CD4-positive, alpha-beta T cell treated with Interleukin-4 for 4 hours (primary cell): ENCODE measurements at places on chromosomes 2 and 18.

GRCh38 chr2:143575340-143575739, 446.1 kb downstream of the ARHGAP15 start:
- no peak for DNase-seq

DNA sequence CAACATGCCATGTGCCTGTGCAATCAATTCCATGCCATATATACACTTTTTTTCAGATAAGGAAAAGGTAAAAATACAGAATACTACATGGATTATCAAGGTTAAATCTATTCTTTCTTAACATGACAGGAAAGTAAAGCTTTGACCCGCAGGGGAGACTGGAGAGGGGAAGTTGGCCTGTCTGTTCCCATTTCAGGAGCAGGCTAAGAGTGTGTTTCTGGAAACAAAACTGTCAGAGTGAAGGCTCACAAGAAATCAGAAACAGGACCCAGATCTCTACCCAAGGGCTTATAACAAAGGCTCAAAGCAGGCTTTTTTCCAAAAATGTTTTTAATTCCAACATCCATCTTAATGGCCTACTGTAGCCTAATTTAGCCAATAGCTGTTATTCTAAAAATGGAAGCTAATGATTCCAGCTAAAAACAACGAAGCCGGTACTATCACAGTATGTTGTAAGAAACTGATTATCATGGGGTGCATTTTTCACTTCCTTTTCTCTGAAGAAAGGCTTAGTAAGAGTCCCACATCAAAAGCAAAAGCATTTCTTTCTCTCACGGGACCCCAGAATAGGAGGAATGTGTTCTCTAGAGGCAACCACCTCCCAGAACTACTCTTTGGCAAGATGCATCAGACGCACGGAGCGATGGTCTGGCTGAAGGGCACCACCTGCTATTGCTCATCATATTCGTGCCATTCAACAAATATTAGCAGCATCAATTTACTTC, 41.4 kb downstream of the FECH start:
- no peak for DNase-seq

GRCh38 chr2:238420878-238421694, 5.6 kb upstream of the ASB1 start:
- no peak for DNase-seq

GRCh38 chr2:221911890-221912289, 339.8 kb upstream of the EPHA4 start:
- DNase-seq, result no peak

GRCh38 chr2:3870222-3870621, 166.8 kb downstream of the DCDC2C start:
- DNase-seq, result no peak

- DNase-seq, result no peak
Measured at GRCh38 chr18:75249175-75249518, 38.5 kb downstream of the TSHZ1 start.

DNA sequence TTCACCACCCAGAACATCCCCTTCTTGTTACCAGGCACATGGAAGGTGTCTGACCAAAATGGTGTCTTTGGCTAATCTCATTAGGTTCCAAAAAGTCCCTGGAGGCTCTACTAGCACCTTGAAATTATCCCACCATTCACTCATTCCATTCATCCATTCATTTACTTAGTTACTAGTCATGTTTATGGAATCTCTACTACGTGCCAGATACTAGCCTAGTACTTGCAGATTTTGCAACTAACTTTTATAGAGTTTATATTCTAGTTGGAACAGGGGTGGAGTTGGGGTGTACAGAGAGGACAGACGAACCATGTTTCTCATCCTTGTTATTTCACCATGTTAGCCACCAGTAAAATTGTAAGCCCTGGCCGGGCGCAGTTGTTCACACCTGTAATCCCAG, 4.0 kb upstream of the NOP58 start:
- no peak for DNase-seq

GRCh38 chr2:69514406-69514805, 77.2 kb upstream of the NFU1 start:
- no peak for DNase-seq

GRCh38 chr2:58057707-58058530, 11.3 kb downstream of the VRK2 start:
- no peak for DNase-seq

DNA sequence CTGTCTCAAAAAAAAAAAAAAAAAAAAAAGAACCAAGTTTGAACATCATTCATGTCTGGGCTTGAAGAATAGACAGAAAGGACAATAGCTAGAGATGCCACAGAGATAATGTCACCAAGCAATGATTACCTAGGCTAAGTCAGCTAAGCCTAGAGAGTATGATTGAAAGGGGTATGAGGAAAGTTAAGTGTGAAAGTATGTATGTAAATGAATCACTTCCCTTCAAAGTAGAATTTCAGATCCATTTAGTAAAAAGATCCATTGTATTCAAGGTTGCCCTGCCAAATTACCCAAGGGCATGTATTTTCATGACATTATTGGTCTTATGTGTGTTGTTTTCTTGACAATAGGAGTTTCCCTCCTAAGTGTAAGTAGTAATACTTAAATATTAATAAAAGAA, 34.1 kb upstream of the SLC39A10 start:
- no peak for DNase-seq

- DNase-seq, result no peak
Measured at GRCh38 chr2:225004597-225004996, 37.7 kb downstream of the DOCK10 start.

- DNase-seq, result no peak
Measured at GRCh38 chr2:225009768-225010167, 32.5 kb downstream of the DOCK10 start.

GRCh38 chr2:53670331-53670730, 97.3 kb upstream of the CHAC2 start:
- no peak for DNase-seq

GRCh38 chr18:22503803-22504202, 86.1 kb upstream of the CTAGE1 start:
- no peak for DNase-seq

DNA sequence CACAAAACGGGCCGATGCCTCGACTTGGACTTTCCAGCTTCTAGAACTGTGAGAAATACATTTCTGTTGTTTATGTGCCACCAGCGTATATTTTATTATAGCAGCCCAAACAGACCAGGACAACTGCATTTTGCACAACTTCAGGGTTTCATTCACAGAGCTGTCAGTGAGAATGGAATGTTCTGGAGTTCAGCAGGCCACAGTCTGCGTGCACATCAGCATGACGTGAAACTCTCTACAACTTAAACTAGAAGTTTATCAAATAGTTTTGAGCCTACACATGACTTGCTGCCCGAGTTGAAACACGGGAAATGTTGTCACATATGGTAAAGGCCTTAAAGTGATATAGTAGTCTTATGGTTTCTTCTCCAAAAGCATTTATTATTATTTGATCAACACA, 3.9 kb upstream of the TRIB2 start:
- DNase-seq, result no peak

DNA sequence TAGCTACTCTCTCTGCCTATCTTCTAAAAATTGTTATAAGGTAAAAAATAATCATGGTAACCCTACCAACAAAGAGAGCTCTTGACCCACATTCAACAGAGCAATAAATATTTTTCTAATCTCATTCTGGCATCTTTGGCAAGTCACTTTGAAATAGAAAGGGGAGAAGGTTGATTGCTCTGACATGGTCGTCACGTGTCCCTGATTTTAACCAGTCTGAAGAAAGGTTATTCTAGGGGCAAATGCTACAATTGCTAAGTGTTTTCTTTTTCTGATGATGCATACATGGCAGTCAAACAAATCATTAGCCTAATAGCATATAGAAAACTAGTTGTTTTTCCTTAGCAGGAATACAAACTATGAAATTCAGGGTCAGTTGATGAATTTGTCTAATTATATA, 153.3 kb upstream of the MAP3K20 start:
- DNase-seq, result no peak

DNA sequence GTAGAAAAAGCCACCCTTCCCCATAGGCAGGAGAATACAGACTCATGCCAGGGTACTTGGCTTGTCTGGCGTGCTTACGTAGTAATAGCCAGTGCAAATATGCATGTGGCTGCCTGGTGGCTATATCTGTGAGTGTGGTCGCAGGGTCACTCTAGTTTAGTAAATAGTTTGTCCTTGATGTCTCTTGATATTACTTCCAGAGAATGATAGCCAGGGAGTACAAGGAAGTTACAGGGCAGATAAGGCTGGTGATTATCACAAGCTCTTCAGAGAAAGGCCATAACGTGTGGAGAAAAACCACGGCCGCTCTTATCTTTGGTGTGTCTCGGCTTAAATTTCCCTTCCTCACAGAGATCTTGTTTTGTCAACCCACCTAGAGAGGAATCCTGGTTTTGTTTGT, 54.3 kb upstream of the SLC39A10 start:
- DNase-seq, result no peak

DNA sequence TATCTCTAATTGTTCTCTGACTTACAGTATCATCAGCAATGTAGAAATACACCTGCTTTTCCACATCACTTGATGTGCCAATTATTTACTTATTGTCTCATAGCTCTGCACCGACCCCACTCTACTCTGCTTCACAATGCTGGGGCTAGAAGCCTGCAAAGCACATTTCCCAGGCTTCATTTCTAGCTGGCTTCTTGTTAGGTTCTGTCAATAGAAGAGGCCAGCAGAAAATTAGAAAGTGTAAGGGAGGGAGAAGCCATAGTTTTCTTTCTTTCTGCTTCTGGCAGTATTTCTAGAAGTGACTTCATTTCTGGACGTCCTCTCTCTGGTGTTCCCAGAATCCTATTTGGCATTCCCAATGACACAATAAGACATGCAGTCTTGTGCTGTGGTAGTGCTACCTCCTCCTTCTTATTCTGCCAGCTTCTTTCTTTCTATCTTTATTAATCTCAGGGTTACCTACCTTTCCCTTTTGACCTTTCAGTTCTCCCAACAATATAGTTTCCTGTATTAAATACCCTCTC, 12.5 kb upstream of the TANC1 start:
- DNase-seq, result no peak

DNA sequence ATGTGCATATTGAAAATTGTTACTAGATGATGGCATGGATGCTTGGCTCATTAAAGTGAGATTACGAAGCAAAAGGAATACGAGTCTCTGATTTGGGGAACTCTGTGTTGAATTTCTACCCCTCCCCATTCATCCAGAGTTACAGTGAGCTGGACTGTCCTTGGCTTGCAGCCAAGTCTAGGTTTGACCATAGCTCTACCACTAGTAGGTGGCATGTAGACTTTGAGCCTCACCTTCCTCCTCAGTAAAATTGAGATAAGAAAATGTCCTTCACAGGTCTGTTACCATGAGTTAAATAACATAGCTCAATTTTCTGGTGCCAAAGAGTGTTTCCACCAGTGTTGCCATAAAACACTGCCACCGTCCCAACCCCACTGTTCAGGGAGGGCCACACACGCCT, 727.6 kb upstream of the ID2 start:
- no peak for DNase-seq

- peak; percentile 70 for DNase-seq
Measured at GRCh38 chr18:2981212-2981728, 31.7 kb downstream of the LPIN2 start.

DNA sequence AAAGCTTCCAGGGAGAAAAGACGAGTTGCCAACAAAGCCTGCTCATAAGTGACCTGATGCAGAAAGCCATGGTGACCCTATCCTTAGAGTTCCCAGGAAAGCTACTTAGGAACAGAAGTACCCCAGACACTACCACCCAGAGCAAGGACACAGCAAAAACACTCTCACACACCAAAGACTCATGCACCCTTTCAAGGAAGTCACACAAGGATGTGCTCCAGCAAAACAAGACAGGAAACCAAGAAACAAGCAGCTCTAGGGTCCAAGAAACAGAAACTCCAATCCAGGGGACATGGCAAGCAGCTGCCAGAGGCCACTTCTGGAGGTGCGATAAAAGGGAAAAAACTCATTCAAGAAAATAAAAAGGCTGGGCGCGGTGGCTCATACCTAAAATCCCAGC, 5.7 kb downstream of the KIF1A start:
- DNase-seq, result no peak

DNA sequence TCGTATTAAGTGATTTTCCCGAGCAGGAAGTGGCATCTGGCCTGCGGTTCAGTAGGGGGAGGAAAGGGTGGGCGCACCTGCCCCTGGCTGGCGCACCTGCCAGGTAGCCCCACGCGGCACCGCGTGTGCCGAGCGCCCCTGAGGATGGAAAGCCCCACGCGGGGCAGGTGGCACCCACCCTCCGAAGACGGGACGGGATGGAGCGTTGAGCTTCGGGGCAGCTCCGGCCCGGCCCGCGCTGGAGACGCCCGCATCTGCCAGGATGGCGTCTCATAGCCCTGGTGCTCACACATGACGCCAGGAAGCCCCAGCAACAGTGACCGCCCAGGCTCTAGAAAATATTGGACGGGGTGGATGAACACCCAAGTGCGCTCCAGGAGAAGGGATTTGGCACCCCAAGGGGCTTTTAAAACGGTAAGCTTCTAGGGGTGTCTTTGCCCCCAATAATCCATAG, 2.5 kb upstream of the NFATC1 start:
- no peak for DNase-seq

DNA sequence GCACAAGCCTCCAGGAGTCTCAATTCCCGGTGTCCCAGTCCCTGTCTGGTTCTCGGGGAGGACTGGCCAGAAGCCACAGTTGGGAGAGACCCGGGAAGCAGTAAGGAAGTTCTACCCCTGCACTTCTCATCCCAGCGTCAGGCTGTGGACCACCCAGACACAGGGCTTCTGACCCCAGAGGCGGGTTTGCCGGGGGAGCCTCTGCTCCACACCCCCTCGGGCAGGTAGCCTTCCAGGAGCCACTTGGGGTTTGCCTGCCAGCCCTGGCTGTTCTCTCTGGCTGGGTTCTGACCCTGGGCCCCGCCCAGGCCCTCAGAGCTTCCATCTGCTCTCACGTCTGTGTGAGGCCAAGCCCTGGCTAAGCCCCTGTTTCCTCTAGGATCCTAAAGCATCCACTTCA, 94.4 kb upstream of the GPC1 start:
- DNase-seq, result no peak

- DNase-seq, result no peak
Measured at GRCh38 chr2:217978536-217979150, 24.2 kb downstream of the TNS1 start.

DNA sequence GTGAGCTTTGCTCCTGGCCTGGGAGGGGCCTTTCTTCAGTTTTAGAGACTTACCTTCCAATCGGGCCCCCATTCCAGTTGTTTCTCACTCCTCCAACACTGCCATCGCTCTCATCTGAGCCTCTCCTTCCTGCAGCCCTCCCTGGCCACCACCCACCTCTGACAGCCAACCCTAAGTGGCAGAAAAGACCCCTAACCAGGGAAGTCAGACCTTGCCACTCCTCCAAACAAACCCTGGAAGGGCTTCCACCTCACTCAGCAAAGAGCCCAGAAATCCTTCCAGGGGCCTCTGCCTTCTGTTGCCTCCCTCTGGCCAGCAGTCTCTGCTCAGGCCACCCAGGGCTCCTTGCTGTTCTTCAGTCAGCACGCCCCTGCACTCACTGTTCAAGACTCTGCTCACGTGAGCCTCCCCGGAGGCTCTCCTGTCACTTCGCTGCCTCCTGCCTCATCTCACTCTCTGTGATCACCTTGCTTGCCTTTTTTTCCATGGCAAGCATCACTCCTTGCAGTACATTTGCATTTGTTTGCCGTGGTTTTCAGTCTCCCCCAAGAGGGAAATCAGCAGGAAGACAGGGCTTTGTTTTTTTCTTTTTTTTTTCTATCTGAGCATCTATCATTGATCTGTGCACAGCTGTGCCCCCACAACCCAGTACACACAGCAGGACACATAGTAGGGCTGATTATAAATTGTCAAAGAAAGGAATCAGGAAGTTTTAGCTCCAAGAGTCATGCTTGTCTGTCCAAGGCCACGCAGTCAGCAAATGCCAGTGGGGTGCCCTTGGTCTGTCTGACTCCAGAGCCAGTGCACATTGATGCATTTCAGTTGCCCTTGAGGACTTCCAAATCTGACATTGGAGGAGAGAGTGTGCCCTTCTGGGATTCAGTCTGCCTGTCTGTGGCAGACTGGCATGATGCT, 83.9 kb downstream of the INHBB start:
- DNase-seq, result no peak
